ENCODE measurements at places on chromosomes 4 and X. TPM values are rescaled to one million over a fixed set of nuclear protein-coding genes. Genes with fewer than 3 reads are reported as not detected.
A peak's percentile ranks its signal among the peaks of the same experiment; 100 is the strongest.

DNA sequence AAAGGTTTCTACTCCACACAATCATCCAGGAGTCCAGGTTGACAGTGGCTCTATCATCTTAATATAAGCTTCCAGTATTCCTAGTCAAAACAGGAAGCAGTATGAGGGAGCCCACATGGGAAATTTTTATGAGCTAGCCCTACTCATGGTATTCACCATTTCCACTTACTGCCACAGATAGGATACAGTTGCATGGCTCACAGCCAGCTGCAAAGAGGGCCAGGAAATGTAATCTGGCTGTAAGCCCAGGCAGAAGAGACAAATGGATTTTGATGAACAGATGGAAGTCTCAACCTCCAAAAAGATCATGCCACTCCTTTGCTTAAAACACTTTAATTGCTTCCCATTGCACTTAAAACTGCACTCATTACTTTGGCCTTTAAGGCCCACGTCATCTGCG is 150.6 kb downstream of the ADAMTS3 start:
- peak; percentile 35 for DNase-seq
- no peaks in the 10 kb centered on the region for H3K27me3 ChIP-seq
- peaks cover 11% of the 10 kb centered on the region for H3K4me1 ChIP-seq
- no peak overlapping the region for H3K4me3 ChIP-seq
- H3K27ac ChIP-seq, result no peak overlapping the region
- H3K36me3 ChIP-seq, result no peaks in the 10 kb centered on the region

The NWD2 gene
- total RNA-seq, result 0.02 TPM

GRCh38 chr4:15694431-15694830 is 8.4 kb upstream of the BST1 start:
- peaks cover 2% of the 10 kb centered on the region for H3K36me3 ChIP-seq
- no peaks in the 10 kb centered on the region for H3K27me3 ChIP-seq
- DNase-seq, result no peak
- H3K4me1 ChIP-seq, result no peaks in the 10 kb centered on the region
- H3K4me3 ChIP-seq, result no peak overlapping the region
- H3K27ac ChIP-seq, result no peak overlapping the region

The POU4F2 gene
- total RNA-seq, result not detected

The PASD1 gene
- total RNA-seq, result not detected

- H3K27me3 ChIP-seq, result no peaks in the 10 kb centered on the region
- no peaks in the 10 kb centered on the region for H3K4me1 ChIP-seq
- H3K36me3 ChIP-seq, result no peaks in the 10 kb centered on the region
Observed at GRCh38 chr4:174882317-174882992, 35.7 kb upstream of the ADAM29 start.

The KDR gene
- 23.9 TPM for total RNA-seq

The SFRP2 gene
- total RNA-seq, result 0.77 TPM

The CT45A9 gene
- total RNA-seq, result not detected

- DNase-seq, result peak; percentile 44
- no peak overlapping the region for H3K27ac ChIP-seq
- H3K36me3 ChIP-seq, result no peaks in the 10 kb centered on the region
- no peak overlapping the region for H3K4me3 ChIP-seq
- H3K27me3 ChIP-seq, result no peaks in the 10 kb centered on the region
Observed at GRCh38 chrX:79270401-79270800, 96.7 kb downstream of the ITM2A start.

GRCh38 chr4:2592572-2592971 is 56.1 kb downstream of the FAM193A start:
- no peak for DNase-seq
- H3K4me3 ChIP-seq, result no peak overlapping the region
- no peaks in the 10 kb centered on the region for H3K27me3 ChIP-seq
- peaks cover 55% of the 10 kb centered on the region for H3K4me1 ChIP-seq
- no peaks in the 10 kb centered on the region for H3K36me3 ChIP-seq
- no peak overlapping the region for H3K27ac ChIP-seq

GRCh38 chrX:9162698-9163097 is 128.8 kb upstream of the FAM9B start:
- H3K27me3 ChIP-seq, result no peaks in the 10 kb centered on the region
- H3K4me1 ChIP-seq, result peaks cover 5% of the 10 kb centered on the region
- no peak overlapping the region for H3K27ac ChIP-seq
- DNase-seq, result no peak

Data from heart right ventricle (tissue), 16 donors.